ENCODE measurements at places on chromosomes 13 and 19. TPM values are rescaled to one million over a fixed set of nuclear protein-coding genes. Genes with fewer than 3 reads are reported as not detected.

DNA sequence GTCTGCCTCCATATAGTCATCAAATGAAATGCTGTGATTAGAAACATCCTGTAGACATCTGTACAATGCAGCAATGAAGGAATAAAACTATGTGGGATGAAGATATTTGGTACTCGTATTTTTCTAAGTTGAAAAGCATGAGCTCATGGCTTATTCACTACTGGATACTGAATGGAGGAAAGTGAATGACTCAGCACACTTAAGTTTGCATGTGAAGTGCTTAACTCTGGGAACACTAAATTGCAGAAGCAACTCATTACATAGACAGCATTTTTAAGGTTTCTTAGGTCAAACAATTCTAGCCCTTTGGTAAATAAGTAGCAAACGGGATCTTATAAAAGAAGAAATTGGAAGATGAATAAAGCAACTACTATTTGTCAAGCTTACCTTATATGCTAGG lies 429.0 kb upstream of the MIR17HG start:
- peak; percentile 56 for ATAC-seq

GRCh38 chr19:38082256-38083118 lies 141.5 kb downstream of the DPF1 start:
- no peak for ATAC-seq

DNA sequence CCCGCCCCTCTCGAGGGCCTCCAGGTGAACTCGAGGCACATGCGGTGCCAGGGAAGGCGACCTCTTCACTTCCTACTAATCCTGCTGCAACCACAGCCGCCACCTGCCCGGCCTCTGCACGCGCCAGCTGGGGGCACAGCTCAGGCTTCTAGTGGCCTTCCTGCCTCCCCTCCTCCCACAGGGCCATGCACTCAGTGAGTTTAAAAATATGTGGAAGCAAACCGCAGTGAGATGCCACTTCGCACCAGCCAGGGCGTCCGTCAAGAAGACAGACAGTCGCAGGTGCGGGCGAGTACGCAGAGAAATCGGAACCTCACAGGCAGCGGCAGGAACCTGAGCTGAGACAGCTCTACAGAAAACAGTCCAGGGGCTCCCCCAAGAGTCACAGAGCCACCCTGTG lies 10.4 kb downstream of the LMNB2 start:
- no peak for ATAC-seq

DNA sequence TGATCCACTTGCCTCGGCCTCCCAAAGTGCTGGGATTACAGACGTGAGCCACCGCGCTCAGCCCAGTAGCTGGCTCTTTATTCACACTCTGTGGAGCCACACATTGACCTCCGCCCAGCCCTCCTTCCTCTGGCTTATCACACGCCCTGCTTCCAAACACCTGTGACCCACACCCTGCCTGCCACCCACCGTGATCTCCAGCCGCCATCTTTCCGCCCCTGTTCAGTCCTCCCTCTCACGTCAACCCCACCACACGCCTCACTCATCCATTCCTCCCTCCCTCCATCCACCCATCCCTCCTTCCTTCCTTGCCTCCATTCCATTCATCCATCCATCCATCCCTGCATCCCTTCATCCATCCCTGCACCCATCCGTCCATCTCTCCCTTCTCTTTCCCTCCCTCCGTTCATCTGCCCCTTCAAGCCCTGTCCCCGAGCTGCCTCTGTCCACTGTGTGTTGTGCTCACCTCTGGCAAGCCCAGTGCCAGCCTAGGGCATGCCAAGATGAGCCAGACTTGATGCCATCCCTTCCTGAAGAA lies 17.6 kb downstream of the ZNF296 start:
- ATAC-seq: no peak

DNA sequence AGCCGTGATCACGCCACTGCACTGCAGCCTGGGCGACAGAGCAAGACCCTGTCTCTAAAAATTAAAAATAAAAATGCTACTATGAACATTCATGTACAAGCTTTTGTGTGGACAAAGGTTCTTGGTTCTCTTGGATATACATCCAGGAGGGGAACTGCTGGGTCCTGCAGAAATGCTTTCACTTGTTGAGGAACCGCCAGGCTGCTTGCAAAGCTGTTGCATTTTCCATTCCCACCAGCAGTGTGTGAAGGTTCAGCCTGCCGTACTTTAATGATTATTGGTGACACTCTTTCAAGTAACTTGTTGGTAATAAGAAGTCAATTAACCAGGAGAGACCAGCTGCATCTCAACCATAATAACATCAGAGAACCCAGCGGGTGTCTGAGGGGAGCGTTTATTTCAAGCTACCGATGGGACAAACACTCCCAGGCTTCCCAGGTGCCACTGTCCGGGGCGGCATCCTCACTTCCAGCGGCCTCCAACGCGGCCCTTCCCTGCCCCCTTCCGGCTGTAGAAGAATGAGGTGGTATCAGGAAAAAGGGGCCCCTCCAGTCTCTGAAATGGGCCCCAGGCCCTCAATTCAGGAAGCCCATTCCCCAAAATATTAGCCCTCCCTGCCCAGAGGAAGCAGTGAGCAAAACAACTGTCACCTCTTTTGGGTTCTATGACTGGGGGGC lies 15.2 kb upstream of the PPP1R12C start:
- ATAC-seq: peak; percentile 40

ICAM5 gene
- total RNA-seq: 7.0 TPM

DNA sequence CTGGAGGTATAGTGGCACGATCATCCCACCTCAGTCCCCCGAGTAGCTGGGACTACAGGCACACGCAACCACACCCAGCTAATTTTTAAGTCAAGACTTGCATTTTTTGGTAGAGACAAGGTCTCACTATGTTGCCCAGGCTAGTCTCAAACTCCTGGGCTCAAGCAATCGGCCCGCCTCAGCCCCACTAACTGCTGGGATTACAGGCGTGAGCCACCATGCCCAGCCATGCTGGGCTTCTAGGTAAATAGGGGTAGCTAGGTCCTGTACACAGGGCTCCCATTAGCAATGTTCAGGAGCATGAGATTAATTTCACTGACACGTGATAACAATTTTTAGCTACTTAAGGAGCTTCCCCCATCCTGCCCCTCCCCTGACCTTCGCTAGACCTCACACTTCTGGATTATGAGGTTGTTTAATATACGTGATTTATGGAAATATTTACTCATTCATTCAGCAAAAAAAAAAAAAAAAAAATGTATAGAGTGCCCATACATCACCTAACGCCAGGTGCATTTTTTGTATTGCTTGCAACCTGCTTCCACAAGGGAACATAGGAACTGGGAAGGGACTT lies 19.2 kb downstream of the TMEM272 start:
- no peak for ATAC-seq

EVI5L gene
- total RNA-seq: 7.7 TPM

- no peak for ATAC-seq
These were observed 34.4 kb downstream of the CAPN12 start for GRCh38 chr19:38709671-38710415.

- no peak for ATAC-seq
These were observed 13.9 kb upstream of the SIAH3 start for GRCh38 chr13:45865414-45865813.

KLK12 gene
- not detected for total RNA-seq

DNA sequence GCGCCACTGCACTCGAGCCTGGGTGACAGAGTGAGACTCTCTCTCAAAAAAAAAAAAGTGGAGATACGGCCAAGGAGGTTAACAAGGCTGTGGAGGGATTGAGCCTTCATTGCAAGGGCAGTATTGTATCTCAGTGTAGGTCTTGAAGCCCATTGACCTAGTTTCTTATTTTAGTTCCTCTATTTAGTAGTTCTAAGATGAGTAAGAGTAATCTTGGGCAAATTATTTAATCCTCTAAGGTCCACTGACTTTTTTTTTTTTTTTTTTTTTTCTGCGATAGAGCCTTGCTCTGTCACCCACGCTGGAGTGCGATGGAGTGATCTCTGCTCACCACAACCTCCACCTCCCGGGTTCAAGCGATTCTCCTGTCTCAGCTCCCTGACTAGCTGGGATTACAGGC lies 14.3 kb upstream of the ILF3 start:
- no peak for ATAC-seq

DNA sequence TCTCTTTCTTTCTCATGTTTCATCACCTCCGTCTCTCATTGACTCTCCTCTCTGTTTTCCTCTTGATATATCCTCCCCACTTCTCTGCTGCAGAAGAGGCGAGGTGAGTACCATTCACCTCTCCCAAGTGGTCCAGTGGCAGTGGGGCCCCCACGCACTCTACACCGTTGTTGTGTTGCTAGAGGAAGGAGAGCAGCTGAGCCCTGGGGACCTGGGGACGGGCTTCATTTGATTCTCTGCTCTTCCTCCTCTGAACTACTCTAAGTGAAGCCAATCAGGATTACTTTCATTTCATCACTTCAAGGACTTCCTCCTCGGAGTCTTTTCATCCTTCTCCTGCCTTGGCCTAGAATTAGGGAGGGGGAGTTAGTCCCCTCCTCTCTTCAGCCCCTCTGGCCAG lies 64.6 kb downstream of the CCNE1 start:
- no peak for ATAC-seq

SMAD9 gene
- 27.4 TPM for total RNA-seq

ZNF419 gene
- total RNA-seq: 16.1 TPM

- ATAC-seq: no peak
These were observed 35.7 kb upstream of the FAM216B start for GRCh38 chr13:42745655-42746054.

GRCh38 chr19:49408816-49409440 lies 14.3 kb downstream of the PTH2 start:
- ATAC-seq: no peak

Data from motor neuron (in vitro differentiated cells).